ENCODE measurements at places on chromosomes 2 and 18. TPM values are rescaled to one million over a fixed set of nuclear protein-coding genes. Genes with fewer than 3 reads are reported as not detected.
A peak's percentile ranks its signal among the peaks of the same experiment; 100 is the strongest.

DNA sequence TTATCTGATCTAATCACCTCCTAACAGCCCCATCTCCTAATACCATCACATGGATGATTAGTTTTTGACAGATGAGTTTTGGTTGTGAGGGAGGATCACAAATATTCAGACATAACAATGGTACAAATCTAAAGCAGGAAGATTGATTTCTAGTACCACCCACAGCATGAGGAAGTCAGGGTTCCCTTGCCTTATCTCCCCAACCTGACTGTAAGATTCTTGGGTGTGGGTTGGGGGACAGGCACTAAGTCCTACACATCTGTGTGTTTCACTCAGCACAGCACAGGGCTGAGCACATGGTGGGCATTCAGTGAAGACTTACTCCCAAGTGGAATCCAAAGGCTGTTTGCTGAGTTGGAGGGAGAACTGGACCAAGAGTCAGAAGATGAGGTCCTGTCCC, 93.8 kb upstream of the CXCR4 start:
- no peak for DNase-seq

- DNase-seq = no peak
Measured at GRCh38 chr2:128503399-128504245, 185.0 kb upstream of the HS6ST1 start.

- no peak for DNase-seq
Measured at GRCh38 chr2:239762655-239763269, 262.4 kb downstream of the NDUFA10 start.

- DNase-seq = no peak
Measured at GRCh38 chr2:41741951-41742595, 305.7 kb upstream of the PKDCC start.

DNA sequence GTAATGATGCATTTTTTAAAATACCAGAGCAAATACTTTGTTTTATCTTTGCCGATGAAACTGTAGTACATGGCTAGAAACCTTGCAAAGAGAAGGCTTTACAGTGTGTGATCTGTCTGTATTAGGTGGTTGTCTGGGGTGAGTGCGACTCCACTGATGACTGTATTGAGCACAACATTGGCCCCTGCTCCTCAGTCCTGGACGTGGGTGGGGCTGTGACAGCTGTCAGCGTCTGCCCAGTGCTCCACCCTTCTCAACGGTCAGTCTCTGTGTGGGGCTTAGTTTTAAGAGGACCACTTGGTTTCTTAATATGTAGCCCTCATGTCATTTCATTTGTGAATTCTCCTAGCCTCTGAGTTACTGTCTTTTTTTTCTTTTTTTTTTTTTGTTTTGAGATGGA, 17.4 kb upstream of the MOCOS start:
- DNase-seq = no peak

GRCh38 chr2:24410976-24411375, 50.6 kb upstream of the ITSN2 start:
- no peak for DNase-seq

GRCh38 chr2:113351375-113352355, 72.9 kb upstream of the PAX8 start:
- DNase-seq = no peak

- DNase-seq = peak; percentile 26
Measured at GRCh38 chr2:237806334-237806733, 7.8 kb downstream of the RBM44 start.

- no peak for DNase-seq
Measured at GRCh38 chr2:45721150-45721549, 69.7 kb downstream of the PRKCE start.

DNA sequence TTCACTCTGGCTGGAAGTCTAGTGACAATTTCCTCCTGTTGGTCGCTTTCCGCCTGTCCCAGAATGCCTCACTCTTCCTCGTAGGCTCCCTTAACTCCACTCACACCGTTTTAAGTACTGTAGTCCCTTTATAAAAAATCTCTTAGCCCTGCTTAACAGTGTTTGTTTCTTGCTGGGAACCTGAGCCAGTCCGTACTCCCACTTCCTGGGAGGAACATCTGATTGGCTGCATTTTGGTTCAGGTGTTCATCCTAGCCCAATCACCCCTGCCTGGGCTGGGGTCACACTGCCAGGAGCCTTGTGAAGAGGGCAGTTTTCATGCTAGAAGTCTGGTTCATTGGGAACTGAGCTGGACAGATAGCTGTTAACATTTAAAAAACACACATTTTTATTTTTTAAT, 25.6 kb upstream of the TOGARAM2 start:
- no peak for DNase-seq

The DPP4 gene
- total RNA-seq = not detected

The AGPS gene
- 89.0 TPM for total RNA-seq

The CD28 gene
- not detected for total RNA-seq

The MC5R gene
- total RNA-seq = not detected

The SFTPB gene
- not detected for total RNA-seq

The NR4A2 gene
- 0.67 TPM for total RNA-seq

The SLC30A3 gene
- 13.5 TPM for total RNA-seq

The TMEM163 gene
- total RNA-seq = 1.0 TPM

Data from HT1080 (cell line).